ENCODE measurements at places on chromosomes 3 and 15.

- no peak for DNase-seq
Observed at GRCh38 chr3:158683230-158683962, 10.9 kb upstream of the LXN start.

- no peak for DNase-seq
Observed at GRCh38 chr3:162370141-162370540, 873.5 kb downstream of the OTOL1 start.

- DNase-seq: no peak
Observed at GRCh38 chr3:117695321-117695720, 985.7 kb downstream of the TUSC7 start.

DNA sequence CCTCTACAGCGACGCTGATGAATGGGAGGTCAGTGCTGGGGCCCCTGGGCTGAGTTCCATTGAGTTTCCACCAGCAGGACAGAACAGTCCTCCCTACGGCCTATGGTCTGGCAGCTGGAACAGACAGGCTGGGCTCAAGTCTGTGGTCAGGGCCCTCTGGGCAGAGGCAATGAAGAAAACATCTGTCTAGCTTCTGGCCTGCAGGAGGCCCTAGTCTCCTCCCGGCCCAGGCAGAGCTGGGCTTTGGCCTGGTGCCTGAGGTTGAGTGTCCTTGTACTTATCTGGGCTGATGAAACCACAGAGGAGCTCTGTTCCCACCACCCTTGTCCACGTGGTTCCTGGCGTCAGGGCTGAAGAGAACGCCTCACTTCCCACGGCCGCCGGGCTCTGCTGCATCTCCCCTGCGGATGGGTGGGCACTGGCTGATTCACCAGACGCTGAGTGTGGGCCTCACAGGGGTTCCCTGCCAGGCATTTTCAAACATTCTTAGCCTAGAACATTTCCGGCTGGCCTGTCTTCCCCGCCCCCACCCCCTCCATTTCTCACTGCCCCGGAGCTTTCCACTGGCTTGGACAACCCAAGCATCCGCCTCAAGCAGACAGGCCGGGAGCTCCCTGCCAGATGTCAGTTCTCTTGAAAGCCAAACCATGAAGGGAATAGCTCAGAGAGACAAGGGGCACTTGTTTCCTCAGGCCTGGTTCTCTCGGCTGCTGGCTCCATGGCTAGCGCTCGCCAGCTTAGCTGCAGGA, 20.3 kb downstream of the PPCDC start:
- DNase-seq: no peak

GRCh38 chr3:168709073-168709472, 613.3 kb upstream of the GOLIM4 start:
- DNase-seq: no peak

DNA sequence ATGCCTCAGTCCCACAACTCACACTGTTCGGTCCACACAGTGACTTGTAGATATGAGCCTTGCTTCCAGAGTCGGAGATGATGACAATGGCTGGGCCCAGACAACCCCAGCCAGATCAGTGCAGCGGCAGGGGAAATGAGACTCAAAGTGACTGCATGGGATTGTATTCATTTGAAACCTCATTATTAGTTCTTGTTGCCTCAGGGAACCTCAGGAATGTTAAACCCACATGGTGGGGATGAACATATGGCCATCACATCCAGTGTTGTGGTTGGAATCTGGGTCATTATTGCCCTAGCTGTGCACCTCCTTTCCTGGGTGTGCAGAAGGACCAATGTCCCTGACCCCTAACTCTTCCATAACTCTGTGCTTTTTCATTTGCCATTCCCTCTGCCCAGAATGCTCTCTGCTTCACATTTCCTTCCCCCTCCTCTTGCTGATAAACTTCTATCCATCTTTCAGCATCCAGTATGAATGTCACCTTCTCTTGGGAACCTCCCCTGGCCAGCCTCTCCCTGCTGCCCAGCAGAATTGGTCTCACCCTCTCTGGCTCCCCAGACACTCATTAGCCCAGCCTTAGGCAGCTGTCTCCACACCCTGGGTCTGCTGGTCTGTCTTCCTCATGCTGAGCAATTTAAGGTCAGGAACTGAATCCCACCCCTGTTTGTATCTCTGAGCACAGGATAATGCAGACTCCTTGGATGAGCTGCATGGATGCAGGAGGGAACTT, 67.0 kb upstream of the TNFAIP8L3 start:
- no peak for DNase-seq

DNA sequence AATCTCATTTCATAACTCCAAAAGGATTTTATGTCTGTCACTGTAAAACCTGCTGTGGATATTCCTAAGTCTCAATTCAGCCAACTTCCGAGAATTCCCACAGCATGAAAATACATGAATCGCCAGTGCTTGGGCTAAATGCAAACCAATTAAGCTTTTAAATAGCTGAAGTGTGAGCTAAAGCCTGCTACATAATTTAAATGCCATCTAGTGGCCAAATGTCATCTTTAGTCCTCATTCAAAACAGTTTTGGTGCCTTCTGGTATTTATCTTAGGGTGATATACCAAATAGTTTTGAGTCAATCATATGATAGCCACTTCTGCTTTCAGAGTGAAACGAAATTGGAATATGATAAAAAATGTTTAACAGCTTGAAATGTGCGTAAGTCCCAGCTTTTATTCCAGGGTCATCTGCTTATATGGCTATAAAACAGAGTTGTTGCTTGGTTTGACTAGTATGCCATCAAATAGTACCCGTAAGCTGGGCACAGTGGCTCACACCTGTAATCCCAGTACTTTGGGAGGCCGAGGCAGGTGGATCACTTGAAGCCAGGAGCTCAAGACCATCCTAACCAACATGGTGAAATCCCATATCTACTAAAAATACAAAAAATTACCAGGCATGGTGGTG, 41.8 kb upstream of the CCNL1 start:
- no peak for DNase-seq

- DNase-seq: no peak
Observed at GRCh38 chr15:99930696-99931095, 197.5 kb upstream of the LYSMD4 start.

DNA sequence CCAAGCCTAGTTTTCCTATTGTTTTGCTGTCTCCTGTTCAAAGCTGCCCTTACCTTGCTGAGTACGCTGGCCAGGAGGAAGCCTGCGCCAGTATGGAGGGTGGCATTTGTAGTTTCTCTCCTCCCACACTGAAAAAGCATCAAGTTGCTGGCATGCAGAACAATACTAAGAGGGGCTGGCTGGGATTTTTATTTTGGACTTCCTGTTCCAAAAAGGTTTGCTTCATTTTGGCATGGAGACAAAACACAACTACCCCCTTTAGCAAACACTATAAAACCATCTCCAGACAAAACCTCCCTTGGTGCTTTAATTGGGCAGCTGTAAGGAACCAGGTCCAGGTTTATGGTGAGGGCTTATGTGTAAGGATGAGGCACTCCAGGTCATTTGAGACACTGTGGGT, 457.6 kb downstream of the PDCD6IP start:
- no peak for DNase-seq

- no peak for DNase-seq
Observed at GRCh38 chr3:154926721-154927120, 153.4 kb upstream of the MME start.

DNA sequence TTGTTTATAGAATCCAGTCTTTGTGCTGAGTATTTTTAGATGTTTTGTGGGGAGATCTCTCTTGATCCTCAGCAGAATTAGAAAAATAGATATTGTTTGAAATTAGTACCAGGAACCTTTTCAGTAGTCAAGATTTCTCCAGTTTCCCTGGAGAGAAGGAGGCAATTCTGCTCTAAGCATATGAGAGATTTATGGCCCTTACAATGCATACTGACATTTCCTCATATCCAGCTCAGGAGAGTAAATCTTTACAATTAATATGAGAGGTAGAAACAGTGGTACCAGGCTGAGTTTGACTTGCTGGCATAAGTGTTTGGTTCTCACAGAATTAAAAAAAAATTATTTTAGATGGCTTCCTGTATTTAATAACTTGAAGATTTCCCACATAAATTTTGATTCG, 239.1 kb upstream of the SGO1 start:
- DNase-seq: no peak

DNA sequence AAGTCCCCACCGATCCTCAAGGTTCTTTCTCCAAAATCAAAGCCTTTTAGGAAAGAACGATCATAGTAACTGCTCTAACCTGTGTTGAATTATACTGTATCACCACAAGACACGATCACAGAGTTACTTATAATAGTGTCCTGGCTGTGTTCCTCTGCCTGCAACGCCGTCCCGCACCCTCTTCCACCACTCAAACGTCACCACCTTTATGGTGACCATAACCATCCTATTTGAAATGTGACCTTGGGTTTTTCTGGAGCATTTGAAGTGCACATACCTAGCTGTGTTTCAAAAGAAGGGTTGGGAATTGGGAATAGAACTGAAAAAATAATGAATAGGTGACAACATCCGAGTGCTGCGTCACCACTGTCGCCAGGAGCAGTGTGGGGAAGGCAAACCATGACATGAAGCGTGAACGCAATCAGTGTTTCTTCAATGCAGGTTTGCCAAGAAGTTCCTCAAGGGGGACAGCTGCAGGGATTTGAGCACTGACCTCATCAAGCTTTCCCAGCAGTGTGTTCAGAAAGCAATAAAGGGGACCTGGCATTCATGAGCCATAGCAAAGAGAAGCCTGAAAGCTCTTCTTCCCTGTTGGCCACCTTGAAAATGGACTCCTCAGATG, 769 bp upstream of the SELENOS start:
- DNase-seq: no peak

DNA sequence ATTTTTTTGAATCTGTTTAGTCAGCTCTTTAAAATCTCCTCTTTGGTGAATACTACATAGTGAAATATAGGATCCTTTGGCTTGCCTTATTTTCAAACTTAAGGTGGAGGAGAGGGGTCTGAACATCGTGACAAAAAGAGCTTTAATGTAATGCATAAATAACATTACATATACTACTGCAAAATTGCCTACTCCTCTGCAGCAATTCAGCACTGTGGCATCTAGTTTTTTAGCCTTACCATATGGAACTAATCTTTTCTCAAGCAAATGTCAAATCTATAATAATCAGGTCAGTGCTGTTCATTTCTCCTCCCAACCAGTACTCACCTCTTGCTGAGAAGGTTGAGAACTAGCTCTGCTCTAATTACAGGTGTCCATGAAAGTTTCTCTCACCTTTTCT, 394.0 kb upstream of the CDIN1 start:
- DNase-seq: no peak

- DNase-seq: peak; percentile 62
Observed at GRCh38 chr3:4492208-4493013, 737 bp upstream of the ITPR1 start.

DNA sequence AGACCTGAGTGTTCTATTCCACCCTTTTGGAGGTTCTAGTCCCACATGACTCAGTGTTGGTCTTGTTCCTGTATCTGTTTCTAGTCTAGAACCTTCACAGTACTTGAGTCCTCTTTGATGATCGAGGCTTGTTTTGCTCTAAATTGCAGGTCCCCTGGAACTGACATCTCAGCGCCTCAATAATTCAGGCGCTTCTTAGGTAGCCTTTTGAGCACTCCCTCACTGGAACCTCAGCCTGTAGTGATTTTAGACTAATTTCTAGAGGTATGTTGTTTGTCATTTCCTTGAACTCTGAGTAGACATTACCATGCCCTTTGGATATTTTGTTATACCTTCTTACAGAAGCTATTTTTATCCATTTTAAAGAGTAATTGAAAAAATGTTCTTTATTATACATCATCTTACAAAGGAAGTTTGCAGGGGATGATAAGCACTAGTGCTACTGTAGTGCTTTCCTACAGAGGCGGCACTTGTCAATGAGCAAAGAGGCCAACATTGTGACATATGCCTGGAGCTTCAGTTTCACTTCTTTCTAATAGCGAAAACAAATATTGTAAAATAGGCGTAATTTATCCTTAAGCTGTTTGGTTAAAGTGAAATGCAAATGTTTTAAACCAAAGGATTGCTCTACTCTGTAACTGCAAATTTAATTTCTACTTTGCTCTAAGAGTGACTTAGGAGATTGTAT, 75.7 kb downstream of the EFL1 start:
- DNase-seq: no peak

DNA sequence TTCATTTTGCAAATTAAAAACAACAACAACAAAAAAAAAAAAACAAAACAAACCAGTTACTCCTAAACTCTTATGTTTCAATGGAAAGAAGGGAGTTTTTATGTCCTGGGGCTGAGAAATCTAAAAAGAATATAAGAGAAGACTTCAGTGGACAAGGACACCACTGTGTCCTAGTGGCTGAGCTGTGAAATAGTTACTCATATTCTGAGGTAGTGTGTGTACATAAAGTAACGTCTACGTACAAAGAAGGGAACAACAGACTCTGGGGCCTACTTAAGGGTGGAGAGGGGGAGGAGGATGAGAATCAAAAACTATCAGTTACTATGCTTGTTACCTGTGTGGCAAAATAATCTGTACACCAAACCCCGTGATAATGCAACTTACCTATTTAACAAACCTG, 6.0 kb upstream of the TP53BP1 start:
- no peak for DNase-seq

DNA sequence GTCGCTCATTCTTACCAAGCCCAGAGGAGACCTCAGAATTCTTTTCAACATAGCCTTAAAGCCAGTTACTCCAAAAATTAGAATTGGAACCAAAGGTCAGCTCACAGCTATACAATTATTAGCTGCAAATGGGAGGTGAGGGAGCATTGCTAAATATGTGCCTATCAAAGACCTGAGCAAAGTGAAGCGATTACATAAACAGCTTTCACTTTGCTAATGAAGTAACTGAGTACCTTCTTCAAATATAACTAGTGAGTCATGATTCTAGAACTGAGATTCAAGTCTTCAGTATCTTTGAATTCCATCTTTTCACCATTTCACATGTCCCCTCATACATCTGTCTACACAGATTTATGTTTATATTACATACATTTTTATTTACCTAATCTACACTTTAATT, 122.6 kb downstream of the P2RY1 start:
- DNase-seq: no peak

- no peak for DNase-seq
Observed at GRCh38 chr15:31605467-31605931, 278.9 kb downstream of the KLF13 start.

- no peak for DNase-seq
Observed at GRCh38 chr15:61811952-61812351, 248.3 kb downstream of the VPS13C start.

DNA sequence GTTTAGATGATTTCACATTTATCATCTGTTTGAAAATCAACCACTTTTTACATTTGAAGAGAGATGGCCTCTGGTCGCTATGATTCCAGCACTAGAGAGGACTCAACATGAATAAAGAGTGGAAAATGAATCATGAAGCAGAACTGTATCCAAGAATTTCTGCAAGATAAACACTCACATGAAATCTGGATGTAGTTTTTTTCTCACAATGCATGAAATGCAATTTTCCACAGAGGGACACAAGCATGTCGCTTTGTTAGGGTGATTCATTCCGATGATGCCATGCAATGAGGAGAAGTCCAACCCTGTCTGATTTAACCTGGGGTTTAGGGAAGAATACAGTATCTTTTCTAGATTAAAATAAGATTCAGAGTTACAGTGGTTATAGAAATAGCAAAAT, 50.4 kb upstream of the ADCY5 start:
- no peak for DNase-seq

All from T-helper 22 cell (primary cell).